CD4-positive, alpha-beta T cell treated with Interleukin-15 for 1 hour (primary cell): ENCODE measurements at places on chromosomes 12 and 14.

DNA sequence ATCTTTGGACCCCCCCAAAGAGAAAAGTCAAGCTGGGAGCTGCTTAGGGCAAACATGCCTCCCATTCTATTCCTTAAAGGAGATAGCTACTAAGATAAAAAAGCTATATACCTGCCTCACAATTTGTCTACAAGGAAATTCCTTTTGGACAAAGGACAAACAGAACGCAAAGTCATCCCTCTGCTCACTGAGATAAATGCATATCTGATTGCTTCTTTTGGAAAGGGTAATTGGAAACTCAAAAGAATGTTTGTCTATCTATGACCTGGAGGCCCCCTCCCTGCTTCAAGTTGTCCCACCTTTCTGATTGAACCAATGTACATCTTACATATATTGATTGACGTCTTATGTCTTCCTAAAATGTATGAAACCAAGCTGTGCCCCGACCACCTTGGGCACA lies 80.9 kb upstream of the FUT8 start:
- no peak for DNase-seq

DNA sequence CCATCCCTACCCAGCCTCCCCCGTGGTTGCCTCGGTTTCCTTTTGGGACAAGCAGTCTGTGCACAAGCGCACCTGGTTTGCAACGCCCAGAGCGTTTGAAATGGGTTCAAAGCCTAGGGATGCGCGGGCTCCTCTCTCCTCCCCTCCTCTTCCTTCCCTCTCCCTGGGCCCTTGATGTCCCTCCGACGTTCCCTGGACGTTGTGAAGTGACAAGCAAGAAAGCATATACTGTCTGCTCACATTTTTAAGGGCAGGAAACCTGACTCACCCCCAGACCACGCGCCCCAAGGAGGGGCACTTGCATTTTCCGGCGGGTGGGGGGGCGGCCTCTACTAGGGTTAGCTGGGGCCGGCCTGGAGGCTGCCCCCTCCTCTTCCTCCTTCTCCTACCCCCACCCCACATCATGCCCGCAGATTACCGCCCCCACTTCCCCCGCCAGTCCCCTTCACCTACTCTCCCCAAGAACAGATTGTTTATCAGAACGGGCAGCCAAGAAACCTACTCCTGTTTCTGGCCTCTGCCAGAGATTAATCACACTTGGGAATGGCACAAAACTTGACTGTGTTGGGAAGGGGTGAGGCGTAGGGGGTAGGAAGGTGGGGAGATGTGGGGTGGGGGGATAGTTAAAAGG lies 9.5 kb upstream of the IRF2BPL start:
- DNase-seq = peak; percentile 58

DNA sequence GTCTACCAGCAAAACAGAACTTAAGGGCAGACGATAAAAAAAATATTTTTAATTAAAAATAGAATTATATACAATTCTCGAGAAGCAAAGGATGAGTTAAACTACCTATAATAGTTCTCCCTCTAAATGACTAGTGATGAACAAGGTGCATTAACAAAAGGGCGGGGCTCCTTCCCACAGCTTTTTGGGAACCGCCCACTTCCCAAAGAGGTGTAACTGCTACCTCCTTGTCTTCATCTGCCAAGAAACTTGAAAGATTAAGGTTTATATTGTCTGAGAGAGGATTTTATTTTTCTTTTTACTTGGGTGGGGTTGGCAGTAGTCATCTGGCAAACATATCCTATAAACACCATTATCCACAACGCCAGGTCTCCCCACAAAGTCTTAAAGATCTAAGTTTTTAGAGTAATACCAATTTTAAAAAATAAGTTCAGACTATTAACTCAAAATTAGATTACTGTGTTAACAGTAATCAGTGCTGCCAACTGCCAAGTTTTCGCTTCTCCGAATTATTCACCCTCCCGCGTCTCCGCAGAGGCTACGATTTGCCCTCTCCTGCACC lies 938 bp downstream of the RALGAPA1 start:
- DNase-seq = peak; percentile 22

- DNase-seq = no peak
Measured at GRCh38 chr12:67534046-67534445, 114.5 kb upstream of the DYRK2 start.

GRCh38 chr12:41242603-41243002 lies 54.5 kb downstream of the PDZRN4 start:
- no peak for DNase-seq
